GM18507 (cell line): ENCODE measurements at places on chromosomes 4 and X.

DNA sequence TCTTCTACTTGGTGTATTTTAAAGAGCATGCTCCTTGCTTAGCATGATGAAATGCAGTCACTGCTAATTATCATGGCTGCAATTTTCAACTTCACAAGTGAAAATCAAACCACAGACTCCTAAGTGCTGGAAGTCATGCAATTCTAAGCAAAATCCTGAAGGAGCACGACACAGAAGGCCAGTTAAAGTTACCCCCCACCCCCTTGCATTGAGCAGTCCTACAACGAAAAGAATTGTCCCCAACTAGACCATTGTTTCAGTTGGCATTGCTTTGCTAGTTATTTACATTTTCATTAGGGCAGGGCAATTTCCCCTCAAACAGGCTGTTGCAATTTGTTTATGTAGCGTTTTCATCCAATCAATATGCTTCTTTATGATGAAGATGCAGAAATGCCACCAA is 321.2 kb downstream of the PCDH7 start:
- no peak for DNase-seq

DNA sequence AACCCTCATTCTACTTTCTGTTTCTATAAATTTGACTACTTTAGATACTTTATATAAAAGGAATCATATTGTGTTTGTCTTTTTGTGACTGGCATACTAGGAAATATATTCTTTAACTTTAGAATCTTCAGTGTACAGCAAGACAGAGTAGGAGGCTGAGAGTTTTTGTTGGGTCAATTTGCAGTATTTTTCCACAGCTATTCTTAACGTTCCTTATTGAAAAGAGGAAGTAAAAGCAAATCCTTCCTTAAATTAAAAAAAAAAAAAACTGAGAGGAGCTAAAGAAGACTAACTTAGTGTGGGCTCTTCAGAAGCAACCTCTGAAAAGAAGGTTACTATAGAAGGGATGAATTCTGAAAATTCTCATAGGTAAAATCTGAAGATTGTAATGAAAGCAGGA is 1194.6 kb downstream of the ADGRL3 start:
- no peak for DNase-seq

GRCh38 chr4:153684971-153685371 is 891 bp downstream of the TLR2 start:
- no peak for DNase-seq

- no peak for DNase-seq
Observed at GRCh38 chrX:10893366-10893765, 217.8 kb upstream of the HCCS start.

DNA sequence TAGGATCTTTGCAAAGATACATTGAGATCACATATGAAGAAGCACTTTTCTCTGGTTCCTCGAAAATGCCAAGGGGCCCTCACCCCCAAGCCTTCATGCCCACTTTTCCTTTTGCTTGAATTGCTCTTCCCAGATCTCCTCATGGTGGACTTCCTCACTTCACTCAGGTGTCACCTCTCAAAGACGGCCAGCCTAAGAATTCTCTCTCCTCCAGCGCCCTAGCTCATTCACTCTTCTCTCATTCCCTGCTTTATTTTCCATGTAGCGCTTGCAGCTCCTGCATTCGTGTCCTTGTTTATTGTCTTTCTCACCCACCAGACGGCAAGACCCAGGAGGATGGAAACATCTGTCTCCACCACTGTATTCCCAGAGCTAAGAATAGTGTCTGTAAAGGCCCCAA is 32.9 kb downstream of the CCKAR start:
- DNase-seq = no peak

- DNase-seq = no peak
Observed at GRCh38 chrX:120575379-120576114, 14.8 kb upstream of the CUL4B start.

DNA sequence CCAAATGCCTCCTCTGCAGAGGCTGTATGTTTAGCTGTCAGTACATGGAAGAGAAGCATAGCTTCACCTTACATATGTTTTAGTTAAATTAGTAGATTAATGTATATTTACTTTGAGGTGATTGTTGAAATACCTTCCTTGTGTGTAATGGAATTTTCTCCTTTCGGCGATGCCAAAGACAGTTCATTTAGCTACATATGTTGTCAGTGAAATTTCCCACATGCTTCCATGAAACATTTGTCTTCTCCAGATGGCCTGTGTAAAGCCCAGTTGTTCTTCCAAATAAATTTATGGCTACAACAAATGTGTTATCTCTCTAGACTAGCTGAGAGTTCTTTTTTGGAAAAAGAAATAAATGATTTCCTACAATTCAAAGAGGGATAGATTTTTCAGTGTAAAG is 95.2 kb downstream of the GPAT3 start:
- DNase-seq = no peak

- no peak for DNase-seq
Observed at GRCh38 chr4:152817331-152817730, 37.6 kb downstream of the ARFIP1 start.

- DNase-seq = no peak
Observed at GRCh38 chrX:129574214-129574613, 34.2 kb downstream of the OCRL start.

DNA sequence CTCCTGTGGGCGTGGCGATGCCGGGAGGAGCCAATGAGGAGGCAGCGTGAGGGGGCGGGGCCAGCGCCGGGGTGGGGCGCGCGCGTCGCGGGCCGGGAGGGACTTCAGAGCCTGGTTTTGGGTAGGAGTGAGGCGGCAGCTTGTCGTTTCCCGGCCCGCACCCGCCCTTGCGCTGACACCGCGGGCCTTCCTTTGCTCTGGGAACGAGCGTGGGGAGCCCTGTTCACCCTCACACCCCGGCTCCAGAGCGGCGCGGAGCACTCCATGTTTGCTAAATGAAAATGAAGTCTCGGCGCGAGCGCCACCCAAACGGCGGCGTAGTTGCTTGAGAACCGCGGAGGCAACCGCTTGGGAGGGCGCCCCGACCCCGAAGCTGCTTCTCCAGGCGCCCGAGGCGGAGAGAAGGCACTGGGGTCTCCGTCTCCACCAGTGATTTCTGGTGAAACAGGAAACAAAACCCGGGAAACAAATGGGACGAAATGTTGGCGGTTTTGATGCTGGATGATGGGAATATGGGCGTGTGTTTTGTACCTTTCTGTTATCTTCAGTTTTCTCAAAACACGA is 497 bp upstream of the GRPEL1 start:
- DNase-seq = peak; percentile 95

GRCh38 chrX:106612393-106612763 is 600 bp downstream of the RADX start:
- no peak for DNase-seq

DNA sequence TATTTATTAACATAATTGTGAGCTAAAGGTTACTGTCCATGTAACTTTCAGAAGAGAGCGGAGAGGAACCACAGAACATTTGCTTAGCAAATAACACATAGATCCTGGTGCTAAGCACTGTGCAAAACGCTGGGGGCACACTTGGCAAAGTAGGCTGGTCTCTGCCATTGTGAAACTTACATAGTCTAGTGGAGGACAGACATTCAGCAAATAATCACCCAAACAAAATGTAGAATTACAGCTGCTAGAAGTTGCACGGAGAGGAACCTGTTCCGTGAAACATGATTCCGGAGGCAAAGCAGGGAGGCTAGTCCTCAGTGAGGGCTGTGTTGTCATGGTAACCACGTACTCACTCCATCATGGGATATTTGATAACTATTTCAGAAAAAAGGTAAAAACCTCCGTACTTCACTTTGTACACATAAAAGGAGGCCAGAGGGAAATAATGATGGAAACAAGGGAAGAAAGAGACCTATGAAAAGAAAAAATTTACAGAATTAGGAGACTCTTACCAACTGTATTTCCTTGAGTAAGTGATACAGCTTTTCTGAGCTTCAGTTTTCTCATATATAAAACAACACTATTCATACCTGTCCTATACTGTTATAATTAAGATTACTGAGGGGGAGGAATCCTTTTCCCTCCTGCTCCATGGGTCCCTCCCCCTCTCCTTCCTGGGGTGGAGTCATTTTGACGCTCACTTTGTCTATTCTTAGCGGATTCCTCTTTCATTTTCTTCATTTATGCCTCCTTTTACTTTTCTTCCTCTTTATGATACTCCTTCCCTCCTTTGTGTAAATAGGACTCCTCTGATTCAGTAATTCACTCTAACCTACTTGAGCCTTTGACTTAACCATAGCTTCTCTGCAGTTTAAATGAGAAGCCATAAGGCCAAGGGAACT is 825 bp upstream of the RASGEF1B start:
- no peak for DNase-seq

GRCh38 chrX:77264490-77264889 is 182.7 kb upstream of the FGF16 start:
- no peak for DNase-seq

DNA sequence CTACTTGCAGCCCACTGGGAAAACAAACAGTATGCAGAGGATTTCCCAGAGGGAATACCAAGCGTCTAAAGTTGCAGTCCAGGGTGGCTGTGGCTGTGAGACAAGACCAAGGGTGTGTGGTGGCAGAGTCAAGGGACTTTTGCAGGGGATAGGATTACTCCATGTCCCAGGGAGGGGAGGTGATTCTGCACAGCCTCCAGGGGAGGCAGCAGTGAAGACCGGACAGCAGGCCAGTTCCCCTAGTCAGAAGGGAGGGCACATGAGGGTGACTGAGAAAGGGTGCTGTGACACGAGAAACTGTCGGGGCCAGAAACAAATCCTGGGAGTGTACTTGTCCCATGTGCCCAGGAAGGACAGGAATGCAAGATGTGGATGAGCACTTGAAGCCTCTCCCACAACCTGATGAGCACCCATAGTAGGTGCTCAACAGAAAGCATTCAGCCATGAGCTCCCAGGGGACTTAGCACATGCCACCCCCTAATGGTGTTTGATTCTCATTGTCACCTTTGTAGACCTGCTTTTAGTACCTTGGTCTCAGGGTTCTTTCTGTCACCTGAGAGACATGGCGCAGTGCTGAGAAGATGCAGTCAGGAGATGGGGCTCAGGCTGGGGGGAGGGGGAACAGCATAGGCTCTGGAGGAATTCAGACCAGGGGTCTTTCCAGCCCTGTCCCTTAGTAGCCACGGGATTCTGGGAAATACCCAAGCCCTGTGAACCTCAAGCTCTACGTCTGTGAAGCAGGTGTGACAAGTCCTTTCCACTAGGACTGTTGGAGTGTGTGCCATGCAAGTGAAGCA is 18.1 kb upstream of the HSFX3 start:
- DNase-seq = no peak

DNA sequence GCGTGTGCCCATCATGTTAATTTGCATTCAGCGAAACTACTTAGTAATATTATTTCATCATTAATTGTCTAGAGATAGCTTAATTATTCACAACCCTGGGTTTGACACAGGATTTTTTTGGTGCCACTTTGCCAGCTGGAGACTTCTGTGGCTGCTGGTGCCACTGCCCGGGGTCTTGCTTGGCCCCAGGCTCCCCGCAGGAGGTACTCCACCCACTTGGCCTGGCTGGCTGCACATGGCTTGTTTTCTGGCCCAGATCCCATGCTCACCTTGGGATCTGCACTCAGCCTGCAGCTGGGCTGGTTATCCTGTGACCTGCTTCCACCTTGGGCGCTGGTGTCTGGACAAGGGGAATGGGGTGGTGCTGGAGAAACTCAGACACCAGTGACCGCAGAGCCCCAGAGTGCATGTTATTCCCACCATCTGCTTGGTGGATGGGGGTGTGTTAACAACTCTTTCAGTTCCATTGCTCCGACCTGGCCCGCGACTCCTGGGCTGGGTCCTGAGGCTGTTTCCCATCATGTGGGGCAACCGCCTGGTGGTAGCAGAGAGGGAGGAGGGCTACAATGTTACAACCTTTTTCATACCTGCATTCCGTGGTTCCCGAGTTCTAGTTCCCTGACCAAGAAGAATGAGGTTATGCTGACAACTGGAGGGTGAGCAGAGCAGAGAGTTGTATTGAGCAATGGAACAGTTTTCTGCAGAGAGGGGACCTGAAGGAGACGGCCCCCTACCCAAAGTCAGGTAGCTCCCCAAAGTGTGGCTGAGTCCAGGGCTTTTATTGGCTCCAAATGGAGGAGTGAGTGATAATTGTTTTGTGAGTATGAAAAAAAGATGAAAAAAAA is 1950.0 kb upstream of the IGFBP7 start:
- DNase-seq = no peak

- DNase-seq = no peak
Observed at GRCh38 chr4:153409924-153410501, 56.1 kb upstream of the TMEM131L start.

- DNase-seq = no peak
Observed at GRCh38 chr4:47835494-47835893, 2.4 kb downstream of the CORIN start.

GRCh38 chr4:23873717-23874535 is 15.9 kb downstream of the PPARGC1A start:
- DNase-seq = no peak
